Activated naive CD4-positive, alpha-beta T cell (primary cell): ENCODE measurements at places on chromosomes 5 and 9.

- DNase-seq = no peak
Measured at GRCh38 chr9:75455444-75455921, 367.2 kb downstream of the OSTF1 start.

DNA sequence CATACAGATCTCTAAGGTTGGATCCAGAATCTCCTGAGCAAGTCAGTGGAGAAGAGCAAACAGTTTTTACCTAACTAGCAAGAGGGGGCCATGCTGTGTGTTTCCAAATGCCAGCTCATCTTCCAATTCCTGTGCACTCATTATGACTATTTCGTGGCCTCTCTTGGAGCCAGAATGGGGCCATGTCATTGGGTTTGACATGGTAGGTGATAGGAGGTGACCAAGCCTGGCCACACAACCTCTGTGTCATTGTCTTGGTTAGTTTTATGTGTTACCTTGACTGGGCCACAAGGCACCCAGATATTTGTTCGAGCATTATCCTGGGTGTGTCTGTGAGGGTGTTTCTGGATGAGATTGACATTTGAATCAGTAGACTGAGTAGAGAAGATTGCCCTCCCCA is 206.2 kb downstream of the HSPA4 start:
- DNase-seq = no peak

DNA sequence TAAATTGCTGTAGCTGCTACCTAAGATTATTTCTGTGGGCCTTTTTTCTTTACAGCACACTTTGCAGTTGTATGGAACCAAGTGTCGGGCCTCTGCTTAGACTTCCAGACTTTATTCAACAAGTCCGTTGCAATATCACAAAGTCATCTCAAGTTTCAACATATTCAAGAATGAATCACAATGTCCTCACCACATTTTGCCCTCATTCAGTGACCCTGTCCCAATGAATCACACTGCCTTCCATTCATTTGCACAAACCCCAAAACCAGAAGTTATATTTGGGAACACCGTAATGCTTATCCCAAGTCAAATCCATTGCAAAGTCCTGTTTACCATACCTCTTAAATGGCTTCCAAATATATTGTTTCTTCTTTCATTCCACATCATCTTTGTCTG is 439.6 kb downstream of the CSNK1G3 start:
- DNase-seq = no peak

- no peak for DNase-seq
Measured at GRCh38 chr9:2120926-2121689, 106.0 kb downstream of the SMARCA2 start.

GRCh38 chr5:180040287-180041214 is 31.0 kb downstream of the RNF130 start:
- DNase-seq = no peak

DNA sequence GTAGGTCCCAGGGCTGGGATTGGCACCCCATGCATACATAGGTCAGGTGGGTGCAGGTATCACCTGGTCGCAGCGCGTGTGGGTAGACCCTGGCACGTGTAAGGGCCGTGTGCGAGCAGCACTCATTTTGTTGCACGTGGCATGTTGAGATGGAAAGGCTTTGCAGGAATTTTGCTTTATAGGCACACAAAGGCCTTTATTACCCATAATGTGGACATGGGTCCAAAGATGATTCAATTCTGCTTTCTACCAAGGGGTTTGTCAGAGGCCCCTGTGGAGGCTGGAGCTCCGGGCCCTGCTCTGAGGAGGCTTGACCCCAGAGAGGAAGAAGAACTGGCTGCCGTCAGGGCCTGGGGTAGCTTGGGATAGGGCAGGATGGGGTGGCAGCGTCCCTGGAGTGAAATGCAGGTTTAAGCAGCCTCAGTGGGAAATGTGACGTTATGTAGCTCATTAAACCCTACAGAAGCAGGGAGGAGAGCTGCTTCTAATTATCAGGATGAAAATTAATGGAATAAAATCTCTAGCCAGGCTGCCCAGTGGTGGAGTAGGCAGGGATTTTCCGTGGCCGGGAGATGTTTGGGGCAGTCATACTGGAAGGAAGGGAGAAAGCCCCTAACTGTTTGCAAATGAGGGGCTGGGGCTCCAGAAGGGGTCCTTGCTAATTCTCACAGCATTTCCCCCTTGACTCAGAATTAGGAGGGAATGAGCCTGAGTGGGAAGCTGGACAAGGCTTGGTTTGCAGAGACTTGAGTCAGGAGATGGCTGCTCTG is 103.3 kb upstream of the PITX1 start:
- no peak for DNase-seq

GRCh38 chr9:134960701-134961181 is 43.0 kb upstream of the FCN1 start:
- DNase-seq = no peak

DNA sequence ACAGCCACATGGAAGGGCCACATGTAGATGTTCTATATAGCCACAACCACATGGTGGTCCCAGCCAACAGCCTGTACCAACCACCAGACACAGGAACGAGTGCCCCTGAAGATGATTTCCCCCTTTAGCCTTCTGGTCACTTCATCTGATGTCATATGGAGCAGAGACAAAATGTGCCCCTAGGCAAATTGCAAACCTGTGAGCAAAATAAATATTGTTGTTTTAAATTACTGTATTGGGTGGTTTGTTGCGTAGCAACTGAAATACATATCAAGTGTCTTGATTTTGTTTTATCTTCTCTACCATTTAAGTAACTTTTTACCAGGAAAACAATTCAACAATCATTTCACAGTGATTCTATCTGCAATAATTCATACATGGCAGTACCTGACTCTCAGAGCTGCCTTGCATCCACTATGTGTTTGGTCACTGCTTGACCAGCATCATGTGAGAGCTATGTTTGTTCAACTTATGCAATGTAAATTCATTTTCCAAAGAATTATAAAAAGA is 142.5 kb upstream of the VLDLR start:
- DNase-seq = no peak

GRCh38 chr5:139016186-139016585 is 141.1 kb upstream of the LRRTM2 start:
- DNase-seq = no peak

- DNase-seq = no peak
Measured at GRCh38 chr5:470961-471749, 28.2 kb downstream of the EXOC3 start.

DNA sequence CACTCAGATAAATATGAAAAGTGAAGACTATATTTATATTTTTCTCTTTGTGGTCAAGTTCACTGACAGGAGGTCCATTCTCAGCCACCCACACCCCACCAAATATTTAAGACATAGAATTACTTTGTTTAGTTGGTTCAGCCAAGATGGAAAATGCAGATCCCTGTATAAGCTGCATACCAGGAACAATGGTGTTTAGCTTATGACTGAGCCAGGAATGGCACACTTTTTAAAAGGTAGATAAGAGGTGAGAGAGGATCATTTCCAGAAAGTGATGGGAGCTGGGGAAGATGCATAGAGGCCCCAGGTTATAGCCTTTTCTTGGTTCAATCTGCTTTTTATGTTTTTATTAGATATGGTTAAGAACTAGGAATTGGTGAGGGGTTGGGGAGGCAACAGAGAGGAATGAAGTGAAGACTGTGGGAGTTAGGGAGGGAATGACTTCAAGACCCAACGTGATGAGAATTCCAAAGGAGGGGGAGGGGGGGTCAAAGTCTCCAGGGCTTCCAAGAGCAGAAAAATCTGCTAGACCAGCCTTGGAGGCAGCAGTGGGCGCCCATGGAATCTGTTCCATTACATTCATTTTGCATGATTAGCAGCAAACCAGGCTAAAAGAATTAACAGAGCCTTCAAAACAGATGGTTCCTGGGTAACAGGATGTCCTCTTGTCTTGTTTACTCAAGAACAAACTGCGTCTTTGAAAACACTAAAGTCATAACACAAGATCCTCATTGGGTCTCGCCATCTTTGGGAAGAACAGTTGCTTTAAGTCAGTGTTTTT is 95.2 kb downstream of the FGF1 start:
- DNase-seq = no peak

- DNase-seq = no peak
Measured at GRCh38 chr9:126523611-126524111, 90.1 kb upstream of the LMX1B start.

- DNase-seq = no peak
Measured at GRCh38 chr5:134590992-134591659, 41.5 kb downstream of the SAR1B start.

DNA sequence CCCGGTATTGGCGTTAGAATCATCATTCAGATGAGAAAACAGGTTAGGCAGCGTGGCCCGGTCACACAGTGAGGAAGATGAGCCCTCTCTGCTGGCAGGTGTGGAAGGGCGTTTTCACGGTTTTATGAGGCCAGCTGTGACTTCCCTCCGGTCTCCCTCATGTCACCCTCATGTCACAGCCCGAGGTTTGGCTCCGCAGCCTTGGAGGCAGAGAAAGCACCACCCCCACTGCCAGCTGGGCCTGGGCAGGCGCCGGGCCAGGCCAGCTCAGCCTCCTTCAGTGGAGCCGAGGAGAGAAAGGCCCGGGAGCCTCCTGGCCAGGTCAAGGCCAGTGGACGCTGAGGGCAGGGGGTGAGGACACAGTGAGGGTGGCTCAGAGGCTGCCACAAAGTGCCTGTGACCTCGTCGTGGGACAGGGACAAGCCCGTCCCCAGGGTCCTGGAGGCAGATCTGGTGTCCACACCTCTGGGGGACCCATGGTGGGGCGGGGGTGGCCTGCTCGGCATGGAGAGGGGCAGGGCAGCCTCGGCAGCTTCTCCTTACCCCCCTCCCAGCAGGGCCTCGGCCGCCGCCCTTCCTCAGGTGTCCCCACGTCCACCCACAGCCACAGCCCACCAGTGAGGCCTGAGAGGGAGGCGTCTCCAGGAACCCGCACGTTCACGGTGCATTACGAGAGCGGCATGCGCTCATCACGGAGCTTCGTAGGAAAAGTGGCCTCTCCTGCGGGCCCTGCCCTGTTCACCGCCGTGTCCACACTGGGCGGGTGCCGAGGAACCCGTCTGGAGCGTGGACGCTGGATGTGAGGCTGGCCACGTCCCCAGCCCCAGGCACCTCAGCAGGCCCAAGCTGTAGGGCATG is 32.2 kb downstream of the EXD3 start:
- DNase-seq = no peak

DNA sequence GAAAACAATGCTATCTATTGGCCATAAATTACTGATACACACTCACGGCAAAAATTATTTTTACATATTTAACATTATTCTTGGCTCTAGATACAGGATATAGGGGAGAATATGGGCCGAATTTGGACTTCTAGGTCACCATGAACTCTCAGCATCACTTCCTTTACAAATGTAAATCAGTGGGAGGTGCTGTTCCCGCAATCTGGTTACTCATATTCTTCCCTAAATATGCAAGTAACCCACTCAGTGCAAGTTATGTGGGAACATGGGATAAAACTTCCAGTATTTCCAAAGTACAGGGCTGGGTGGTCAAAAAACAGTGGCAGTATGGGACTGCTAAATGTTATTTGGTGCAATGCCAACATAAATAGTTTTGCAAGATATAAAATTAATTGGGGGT is 145.6 kb downstream of the PPP2R2B start:
- no peak for DNase-seq

DNA sequence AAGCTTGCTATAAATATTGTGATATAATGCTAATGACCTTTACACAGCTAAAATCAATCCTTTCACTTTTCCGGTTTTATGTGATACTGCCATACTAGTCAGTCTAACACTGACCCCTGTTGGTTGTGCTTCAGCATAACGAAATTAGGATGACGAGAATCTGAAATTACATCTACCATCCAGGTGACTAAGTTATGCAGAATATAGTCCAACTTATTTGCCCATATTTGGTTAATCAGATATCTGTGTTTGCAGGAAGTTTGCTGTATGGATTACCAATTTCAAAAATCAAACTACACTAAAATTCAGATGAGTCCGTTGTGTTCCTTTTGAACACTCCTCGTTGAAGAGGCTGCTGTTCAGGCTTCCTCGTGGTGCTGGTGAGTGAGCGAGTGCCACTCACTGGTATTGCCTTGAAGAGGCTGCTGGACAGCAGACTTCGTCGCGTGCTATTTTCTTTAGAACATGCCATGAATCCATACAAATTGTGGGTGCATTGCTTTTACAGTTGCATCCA is 32.5 kb downstream of the TENT4A start:
- no peak for DNase-seq
